ENCODE measurements at places on chromosomes 7 and 10.

DNA sequence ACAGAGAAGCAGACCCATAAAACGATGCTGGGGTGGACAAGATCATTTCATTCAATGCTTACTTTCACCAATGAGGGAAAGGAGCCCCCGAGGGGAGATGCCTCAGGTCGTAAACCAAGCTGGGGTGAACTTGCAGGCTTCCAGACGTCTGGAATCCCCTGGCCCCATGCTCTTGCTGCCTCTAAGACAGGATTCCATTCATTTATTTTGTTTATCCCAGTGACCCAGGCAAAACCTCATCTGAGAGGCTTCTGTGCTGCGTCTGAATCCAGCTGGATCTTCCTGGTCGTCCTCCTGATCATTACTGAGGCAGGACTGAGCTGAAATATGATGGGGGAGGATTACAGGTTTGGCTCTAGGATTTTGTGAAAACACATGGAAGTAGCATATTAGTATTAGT lies 182.9 kb downstream of the MYOF start:
- DNase-seq: no peak

GRCh38 chr10:118968060-118968459 lies 61.5 kb upstream of the NANOS1 start:
- no peak for DNase-seq

DNA sequence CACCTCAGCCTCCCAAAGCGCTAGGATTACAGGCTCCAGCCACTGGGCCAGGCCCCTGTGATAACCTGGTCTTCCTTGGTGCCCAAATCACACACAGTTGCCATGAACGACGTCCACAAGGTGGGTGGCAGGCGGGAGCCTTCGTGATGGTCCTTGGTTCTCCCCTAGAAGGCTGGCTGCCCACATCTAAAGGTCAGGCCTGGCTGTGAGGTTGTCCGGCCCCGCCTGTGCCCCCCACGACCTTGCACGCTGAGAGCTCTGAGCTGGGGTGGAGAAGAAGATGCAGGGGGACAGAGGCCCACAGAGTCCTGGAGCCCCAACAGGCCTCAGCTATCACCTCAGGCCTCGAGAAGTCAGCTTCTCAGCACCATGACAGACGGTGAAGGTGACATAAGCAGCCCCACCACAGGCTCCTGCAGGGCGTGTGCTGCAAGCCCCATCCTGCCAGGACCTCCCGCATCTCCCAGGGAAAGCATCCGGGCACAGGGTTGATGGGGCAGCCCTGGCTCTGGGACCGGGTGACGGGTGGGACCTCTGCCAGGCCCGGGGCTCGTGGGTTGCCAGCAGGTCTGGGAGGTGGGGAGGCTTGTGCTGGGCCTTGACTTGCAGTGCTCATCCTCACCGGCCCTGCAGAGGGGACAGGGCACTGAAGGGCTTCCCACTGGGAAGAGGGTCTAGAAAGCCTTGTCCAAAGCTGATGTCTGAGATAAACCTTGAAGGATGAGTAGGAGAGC lies 217.4 kb downstream of the WDR37 start:
- no peak for DNase-seq

- DNase-seq: no peak
These were observed 20.0 kb upstream of the TNRC18 start for GRCh38 chr7:5443678-5444077.

DNA sequence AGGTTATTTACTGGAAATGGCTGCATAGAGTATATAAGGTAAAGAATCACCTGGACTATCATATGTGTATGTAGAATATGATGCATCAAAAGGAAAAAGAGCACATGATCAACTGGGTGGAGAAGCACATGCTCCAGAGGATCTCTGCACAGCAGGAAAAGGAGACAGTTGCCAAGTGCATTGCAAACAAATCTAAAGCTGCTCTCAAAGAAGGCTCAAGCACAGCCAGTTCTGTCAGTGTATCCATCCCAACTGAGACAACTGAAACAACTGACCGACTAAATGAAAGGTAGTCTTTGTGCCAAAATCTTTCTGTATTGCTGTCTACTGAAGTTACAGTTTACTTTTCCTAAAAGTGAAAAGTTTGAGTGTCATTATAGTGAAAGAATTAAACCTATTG lies 83.2 kb upstream of the SGCE start:
- DNase-seq: no peak

DNA sequence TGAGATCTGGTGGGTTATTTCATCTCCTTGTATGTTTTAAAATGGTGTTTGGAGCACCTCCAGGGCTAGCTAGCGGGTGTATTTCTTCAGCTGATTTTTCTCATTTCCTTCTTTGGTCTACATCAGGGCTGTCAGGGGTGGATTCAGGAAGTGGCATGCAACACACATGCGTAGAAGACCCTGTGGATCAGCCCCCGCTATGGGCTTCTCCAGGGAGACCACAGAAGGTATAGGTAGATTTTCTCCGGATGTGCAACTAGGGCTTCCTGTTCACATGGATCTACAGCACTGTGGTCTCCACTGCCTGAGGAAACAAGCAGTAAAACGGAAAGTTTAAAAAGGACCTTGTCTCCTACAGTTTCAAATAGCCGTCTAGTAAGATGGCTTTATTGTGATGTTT lies 10.4 kb downstream of the NUB1 start:
- DNase-seq: peak; percentile 75

GRCh38 chr7:116709336-116709735 lies 37.3 kb downstream of the MET start:
- DNase-seq: no peak

DNA sequence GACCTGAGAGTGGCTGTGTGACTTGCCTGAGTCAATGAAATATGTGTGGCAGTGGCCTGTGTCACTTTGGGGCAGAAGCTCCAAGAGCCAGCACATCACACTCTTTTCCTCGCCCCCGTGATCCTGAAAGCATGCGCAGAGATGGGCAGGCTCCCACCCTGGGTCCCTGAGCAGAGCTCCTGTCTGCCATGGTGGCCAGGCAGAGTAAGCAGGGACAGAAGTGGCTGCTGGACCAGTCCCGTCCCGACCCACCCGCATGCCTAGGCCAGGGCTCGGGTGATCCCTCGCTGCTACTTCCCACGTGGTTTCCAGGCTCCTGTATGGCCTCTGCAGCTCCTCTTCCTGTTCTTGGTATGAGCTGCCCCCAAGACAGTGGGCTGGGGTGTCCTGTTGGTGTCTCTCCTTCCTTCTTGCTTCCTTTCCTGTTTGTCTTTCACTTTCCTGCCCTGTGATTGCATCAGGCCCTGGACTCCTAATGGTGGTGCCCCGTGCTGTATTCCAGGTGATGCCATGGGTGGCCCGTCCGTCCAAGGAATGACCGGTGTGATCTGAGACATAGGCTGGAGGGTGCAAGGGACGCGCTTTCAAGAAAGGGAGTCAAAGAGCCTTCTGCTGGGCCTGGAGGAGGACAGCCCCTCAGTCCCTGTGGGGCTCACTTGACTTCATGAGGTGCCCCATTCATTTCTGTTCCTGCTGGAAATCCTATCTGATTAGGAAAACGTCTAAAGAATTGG lies 71.4 kb upstream of the SHH start:
- DNase-seq: no peak

DNA sequence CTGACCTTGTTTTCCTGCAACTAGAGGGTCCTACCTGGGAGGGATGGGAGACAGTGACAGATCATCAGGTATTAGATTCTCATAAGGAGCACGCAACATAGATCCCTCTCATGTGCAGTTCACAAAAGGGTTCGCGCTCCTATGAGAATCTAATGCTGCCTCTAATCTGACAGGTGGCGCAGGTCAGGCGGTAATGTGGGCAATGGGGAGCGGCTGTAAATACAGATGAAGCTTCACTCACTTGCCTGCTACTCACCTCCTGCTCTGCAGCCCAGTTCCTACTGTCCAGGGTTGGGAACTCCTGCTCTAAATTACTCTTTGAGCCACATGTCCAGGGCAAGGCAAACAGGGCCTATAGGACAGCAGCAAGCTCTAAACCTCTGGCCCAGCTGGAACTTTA lies 46.2 kb downstream of the GFRA1 start:
- no peak for DNase-seq

DNA sequence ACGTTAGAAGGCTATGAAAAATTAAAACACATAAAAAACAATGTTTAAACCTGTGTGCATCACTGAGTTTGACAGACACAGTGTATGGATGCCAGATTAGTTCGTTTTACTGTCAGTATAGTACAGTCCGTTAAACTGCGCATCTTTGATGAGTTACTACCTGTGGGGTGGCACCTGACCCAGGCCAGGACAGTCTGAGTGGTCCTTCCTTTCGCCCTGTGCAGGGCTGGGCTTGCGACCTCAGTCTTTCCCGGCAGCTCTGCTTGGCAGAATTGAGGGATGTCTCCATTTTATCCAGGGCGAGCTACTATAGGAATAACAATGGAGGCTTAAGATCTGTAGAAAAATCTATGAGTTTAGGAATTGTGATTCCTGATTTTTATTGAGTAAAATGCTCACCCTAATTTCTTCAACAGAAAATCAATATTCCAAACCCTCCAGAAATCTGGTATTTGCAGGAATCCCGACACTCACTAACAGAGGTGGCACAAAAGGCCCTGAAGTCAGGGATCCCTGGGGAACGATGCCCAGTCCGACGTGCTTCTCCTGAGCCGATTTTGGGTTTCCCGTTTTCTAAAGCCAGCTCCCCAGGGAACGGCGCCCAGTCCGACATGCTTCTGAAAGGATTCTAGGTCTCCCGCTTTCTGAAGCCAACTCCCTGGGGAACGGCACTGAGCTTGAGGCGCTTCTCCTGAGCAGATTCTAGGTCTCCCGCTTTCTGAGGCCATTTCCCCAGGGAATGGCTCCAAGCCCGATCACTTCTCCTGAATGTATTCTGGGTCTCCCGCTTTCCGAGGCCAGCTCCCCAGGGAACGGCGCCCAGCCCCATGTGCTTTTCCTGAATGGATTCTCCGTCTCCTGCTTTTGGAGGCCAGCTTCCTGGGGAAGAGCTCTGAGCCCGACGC lies 377.6 kb downstream of the DNAJB6 start:
- DNase-seq: no peak

DNA sequence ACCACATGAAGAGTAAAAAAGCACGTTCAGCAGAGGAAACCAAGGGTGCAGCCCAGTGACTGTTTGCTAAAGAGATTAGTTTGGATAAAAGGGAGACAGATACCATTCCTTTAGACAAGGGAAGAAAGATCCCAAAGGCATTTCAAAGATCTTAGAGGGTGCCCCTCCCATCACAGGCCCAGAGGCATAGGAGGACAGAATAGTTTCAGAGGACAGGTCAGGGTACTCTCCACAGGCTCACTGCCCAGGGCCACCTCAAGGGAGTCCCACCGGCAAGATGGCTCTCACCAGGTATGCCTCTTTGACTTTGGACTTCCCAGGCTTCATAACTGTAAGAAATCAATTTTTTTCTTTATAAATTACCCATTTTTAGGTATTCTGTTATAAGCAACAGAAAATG lies 4.7 kb upstream of the TCTN3 start:
- DNase-seq: no peak

- peak; percentile 16 for DNase-seq
These were observed 129.3 kb downstream of the MYOF start for GRCh38 chr10:93352638-93353383.

DNA sequence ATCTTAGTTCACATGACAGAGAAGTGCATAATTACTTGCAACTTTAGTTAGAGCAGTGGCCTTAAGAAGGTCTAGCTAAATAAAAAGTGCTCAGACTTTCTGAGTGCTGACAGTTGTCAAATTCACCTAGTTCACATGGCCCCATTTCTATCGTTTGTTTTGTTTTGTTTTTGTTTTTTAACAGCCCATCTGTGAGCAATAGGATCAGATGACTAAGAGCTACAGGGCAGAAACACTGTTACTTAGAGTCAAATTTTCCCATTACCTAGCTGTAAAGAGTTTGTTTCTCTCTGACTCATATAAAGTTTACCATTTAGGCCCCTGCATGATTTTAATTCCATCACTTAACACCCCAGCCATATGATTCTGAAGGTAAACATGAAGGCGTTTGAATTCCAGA lies 18.8 kb downstream of the CAV1 start:
- DNase-seq: no peak
